ENCODE measurements at places on chromosomes 4 and X. TPM values are rescaled to one million over a fixed set of nuclear protein-coding genes. Genes with fewer than 3 reads are reported as not detected.

The IL15 gene
- 2.0 TPM for total RNA-seq

The MAP9 gene
- total RNA-seq, result 9.5 TPM

The FAT1 gene
- 89.5 TPM for total RNA-seq

DNA sequence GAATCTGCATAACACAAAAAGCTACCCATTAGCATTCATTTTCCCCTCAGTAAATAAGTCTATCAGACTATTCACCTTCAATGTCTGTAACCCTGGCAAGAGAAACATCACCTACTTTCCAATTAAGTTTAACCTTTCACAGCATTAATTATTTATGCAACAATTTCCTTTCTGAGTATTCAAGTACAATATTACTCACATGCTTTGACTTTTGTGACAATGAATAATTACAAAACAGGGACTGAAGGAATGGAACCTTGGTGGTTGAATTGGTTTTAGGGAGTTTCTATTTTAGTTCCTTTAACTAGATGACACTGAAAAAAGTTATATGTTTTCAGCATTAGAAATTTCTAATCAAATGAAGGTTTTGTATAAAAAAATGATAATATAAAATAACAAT lies 932.3 kb upstream of the EPHA5 start:
- no peaks in the 10 kb centered on the region for H3K4me1 ChIP-seq
- H3K27me3 ChIP-seq, result no peaks in the 10 kb centered on the region
- no peaks in the 10 kb centered on the region for H3K36me3 ChIP-seq
- no peak for DNase-seq
- no peak overlapping the region for H3K4me3 ChIP-seq

DNA sequence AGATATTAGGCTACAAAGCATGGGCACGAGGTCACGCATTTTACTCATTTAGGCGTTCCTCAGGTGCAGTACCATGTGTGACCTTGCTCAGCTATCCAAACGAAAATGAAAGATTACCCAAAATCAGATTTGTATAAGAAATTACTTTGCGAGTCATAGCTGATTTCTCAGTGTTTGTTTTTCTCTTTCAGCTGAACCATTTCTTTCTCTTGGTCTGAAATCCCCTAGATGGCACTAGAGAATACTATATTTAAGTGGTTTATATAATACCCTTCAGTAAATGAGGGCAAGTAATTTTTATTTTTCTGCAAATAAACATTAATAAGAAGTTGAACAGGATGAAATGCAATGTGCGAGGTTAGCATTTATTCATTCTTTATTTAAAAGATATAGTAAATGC lies 496.6 kb downstream of the STIM2 start:
- DNase-seq, result no peak
- no peak overlapping the region for H3K27ac ChIP-seq
- no peaks in the 10 kb centered on the region for H3K36me3 ChIP-seq
- no peaks in the 10 kb centered on the region for H3K27me3 ChIP-seq
- no peaks in the 10 kb centered on the region for H3K4me1 ChIP-seq
- no peak overlapping the region for H3K4me3 ChIP-seq

DNA sequence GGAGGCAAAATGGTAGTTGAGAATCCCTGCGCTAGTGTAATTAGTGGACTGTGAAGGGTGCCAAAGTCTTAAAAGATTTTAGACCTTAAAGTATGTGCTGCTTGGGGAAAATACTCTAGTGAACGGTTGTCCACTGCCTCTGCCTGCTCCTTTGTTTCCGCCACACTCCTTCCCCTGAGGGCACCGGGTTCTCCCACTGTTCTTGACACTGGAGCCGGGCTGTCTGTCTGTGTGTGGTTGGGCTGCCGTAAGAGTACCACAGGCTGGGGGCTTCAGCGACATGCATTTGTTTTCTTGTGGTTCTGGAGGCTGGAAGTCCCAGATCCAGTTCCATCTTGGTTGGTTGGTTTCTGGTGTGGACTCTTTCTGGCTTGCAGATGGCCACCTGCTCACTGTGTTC lies 76.2 kb downstream of the CLDN34 start:
- H3K36me3 ChIP-seq, result no peaks in the 10 kb centered on the region
- no peak overlapping the region for H3K27ac ChIP-seq
- no peak for DNase-seq

- no peaks in the 10 kb centered on the region for H3K4me1 ChIP-seq
- H3K4me3 ChIP-seq, result no peak overlapping the region
- no peaks in the 10 kb centered on the region for H3K36me3 ChIP-seq
- no peak overlapping the region for H3K27ac ChIP-seq
These were observed 834.7 kb downstream of the RAPGEF2 start for GRCh38 chr4:159937595-159937994.

GRCh38 chr4:111214371-111214770 lies 591.5 kb upstream of the PITX2 start:
- H3K27me3 ChIP-seq, result no peaks in the 10 kb centered on the region
- H3K27ac ChIP-seq, result no peak overlapping the region
- no peaks in the 10 kb centered on the region for H3K36me3 ChIP-seq
- DNase-seq, result no peak
- no peak overlapping the region for H3K4me3 ChIP-seq
